SJSA1 (cell line): ENCODE measurements at places on chromosomes 7 and 10. TPM values are rescaled to one million over a fixed set of nuclear protein-coding genes. Genes with fewer than 3 reads are reported as not detected.

DNA sequence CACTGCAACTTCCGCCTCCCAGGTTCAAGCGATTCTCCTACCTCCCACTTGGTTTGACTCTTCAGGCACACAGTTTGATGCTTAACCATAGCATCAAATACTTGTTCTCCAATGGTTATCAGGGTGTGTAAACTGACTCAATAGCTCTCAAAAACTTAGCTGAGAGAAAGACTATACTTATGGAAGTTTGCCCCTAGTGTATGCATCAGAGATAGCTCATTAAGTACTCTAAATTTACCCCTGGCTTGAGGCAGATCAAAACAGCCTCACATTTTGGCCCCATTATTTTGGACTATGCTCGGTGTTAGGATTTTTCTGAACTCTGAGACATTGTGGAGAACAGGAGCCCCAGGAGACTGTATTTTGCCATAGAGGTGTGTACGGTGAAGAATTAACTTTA is 40.8 kb upstream of the SLC35B4 start:
- no peak for DNase-seq

DNA sequence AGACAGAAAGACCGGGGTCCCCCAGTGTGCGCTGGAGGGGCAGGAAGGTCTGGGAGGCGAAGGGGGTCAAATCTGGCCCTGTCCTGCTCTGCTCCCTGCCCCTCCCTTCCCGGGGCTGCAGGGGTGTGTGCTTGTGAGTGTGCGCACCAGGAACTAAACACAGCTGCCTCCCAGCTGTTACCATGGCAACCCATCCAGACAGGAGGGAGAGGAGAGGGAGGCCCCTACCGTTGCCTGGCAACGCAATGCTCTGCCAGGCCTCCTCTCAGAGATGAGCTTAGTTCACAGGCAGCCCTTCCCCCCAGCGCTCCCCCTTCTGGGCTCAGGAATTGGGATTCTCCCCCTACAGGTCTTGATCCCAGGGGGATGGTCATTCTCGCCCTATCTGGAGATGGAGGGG is 6.1 kb downstream of the NYAP1 start:
- peak; percentile 42 for DNase-seq

- no peak for DNase-seq
Measured at GRCh38 chr7:117152213-117153007, 170.4 kb downstream of the WNT2 start.

GRCh38 chr10:113052076-113052830 is 102.2 kb downstream of the TCF7L2 start:
- peak; percentile 33 for DNase-seq

- DNase-seq, result peak; percentile 25
Measured at GRCh38 chr7:64951250-64951848, 39.5 kb downstream of the ZNF117 start.

GRCh38 chr10:112950714-112951358 is 789 bp downstream of the TCF7L2 start:
- DNase-seq, result no peak

DNA sequence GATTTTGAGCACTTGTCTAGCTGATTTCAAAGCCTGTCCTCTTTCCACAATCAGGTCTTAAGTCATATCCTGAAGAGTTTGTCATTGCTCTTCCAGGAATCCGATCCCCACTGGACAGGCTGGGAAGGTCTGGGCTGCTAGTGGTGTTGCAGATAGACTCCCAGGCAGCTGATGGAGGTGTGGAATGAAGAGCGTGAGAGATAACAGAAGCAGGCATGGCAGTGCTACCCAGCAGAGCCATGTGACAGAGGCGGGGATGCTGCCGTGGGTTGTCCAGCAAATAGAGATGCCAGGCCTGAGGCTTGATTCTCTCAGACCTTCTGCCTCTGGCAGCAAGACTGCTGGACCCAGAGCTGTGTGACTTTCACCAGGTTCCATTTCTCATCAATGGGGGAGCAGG is 116.5 kb upstream of the EEPD1 start:
- no peak for DNase-seq

GRCh38 chr10:112218960-112219359 is 35.4 kb upstream of the GPAM start:
- no peak for DNase-seq

- DNase-seq, result no peak
Measured at GRCh38 chr7:46150202-46150601, 229.1 kb upstream of the IGFBP3 start.

GRCh38 chr7:53965716-53966115 is 576.5 kb upstream of the VSTM2A start:
- no peak for DNase-seq

- no peak for DNase-seq
Measured at GRCh38 chr10:19977097-19977521, 160.9 kb downstream of the PLXDC2 start.

- no peak for DNase-seq
Measured at GRCh38 chr10:78717200-78717599, 351.6 kb upstream of the ZMIZ1 start.

DNA sequence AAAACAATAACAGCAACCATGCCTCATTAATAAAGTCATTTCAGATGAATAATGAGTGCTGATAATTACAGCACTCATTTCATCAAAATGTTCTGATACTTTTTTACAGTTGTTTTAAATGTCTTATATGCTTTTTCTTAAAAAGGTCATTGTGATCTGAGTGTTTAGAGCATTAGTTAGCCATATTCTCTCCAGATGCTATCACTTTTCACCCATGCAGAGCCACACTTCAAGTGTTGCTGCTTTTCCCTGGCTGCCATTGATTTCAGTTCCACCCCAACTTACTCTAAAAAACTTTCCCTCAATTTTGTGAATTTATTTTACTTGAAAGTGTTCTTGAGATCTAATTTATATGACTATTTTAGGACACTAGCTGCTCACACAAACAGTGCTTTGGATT is 41.8 kb downstream of the NUP205 start:
- no peak for DNase-seq

DNA sequence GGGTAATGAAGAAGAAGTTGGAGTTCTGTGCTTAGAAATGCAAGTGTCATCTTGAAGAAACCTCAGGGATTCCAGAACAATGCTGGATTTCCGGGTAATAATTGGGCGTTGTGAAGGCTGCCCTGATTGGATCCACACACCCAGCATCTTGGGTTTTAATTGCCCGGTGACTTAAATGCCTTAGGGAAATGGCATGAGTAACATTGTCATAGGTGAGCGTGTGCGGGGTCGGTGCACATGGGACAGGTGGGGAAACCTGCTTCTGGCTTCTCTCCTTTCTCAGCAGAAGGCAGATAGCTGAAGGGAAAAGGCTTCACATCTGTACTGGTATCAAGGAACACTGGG is 15.2 kb upstream of the CAMK1D start:
- no peak for DNase-seq

DNA sequence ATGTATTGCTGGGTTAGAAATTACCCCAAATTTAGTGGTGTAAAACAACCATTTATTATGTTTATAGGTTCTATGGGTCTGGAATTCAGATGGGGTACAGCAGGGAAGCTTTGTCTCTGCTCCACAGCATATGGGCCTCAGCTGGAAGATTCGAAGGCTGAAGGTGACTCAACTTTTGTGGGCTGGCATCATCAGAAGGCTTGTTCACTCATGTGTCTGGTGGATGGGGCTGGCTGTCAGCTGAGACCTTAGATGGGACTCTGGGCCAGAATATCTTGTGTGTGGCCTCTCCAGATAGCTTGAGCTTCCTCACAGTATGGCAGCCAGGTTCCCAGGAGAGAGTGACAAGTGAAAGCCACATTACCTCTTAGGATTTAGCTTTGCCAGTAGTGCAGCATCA is 45.9 kb downstream of the ZNF503 start:
- DNase-seq, result no peak

- DNase-seq, result no peak
Measured at GRCh38 chr7:42137941-42138340, 99.1 kb downstream of the GLI3 start.

GRCh38 chr7:101170617-101171441 is 5.5 kb upstream of the VGF start:
- no peak for DNase-seq

GRCh38 chr10:110241841-110242240 is 34.4 kb downstream of the MXI1 start:
- no peak for DNase-seq

GRCh38 chr7:51229106-51229537 is 87.5 kb downstream of the COBL start:
- no peak for DNase-seq

CCL24 gene
- total RNA-seq, result 0.45 TPM in 1 of 2 replicates, not detected in the other

BAG3 gene
- 12.6 and 19.7 TPM in 2 replicates for total RNA-seq

SMO gene
- total RNA-seq, result 11.5 and 14.3 TPM in 2 replicates

PNLIPRP1 gene
- not detected in 2 replicates for total RNA-seq

AKR1C4 gene
- not detected in 2 replicates for total RNA-seq

PTPN12 gene
- 24.7 and 34.8 TPM in 2 replicates for total RNA-seq
